ENCODE measurements at places on chromosomes 12 and 14.

- no peak for DNase-seq
Measured at GRCh38 chr14:61505815-61506809, 184.7 kb downstream of the PRKCH start.

DNA sequence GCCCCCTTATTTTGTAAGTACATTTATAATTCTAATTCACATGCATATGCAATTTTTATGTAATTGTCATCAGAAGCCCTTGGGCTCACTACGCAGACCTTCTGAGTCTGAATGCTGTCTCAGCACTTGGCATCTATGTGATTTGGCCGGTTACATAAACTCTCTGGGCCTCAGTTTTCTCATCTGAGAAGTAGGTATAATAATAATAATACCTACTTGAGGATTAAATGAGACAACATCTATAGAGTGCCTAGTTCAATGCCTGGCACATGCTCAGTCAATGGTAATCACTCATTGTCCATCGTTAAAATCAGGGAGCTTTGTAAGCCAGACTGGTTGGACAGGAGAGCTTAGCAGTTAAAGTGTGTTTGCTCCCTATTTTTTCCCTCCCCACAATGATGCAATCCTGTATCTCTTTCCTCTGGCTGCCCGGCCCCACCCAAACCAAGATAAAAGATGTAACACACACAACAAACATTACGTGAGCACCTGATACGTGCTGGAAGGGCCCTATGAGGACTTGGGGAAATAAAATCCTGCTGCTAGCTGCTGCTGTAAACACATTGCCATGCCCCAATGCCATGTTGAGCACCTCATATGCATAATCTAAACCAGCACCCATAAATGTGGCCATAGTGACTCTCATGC is 235.0 kb downstream of the CRADD start:
- DNase-seq: no peak

DNA sequence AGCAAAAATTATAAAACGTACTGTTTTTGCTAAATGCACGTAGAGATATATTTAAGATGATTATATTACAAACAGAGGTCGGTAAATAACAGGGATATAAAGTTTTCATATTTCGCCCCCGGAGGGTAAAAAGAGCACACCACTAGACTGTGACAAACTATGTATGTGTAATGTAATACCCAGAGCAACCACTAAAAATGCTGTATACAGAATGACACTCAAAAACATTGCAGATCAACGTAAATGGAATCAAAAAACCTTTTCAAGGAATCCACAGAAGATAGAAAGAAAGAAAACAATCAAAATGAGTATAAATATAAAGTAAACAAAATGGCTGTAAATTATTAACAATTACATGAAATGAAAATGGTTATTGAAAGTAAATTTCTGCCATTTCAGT is 37.6 kb upstream of the PRB4 start:
- peak; percentile 7 for DNase-seq

- DNase-seq: peak; percentile 81
Measured at GRCh38 chr12:1634590-1635191, 5.7 kb downstream of the WNT5B start.

- DNase-seq: no peak
Measured at GRCh38 chr12:15372352-15372751, 50.0 kb downstream of the PTPRO start.

- DNase-seq: no peak
Measured at GRCh38 chr12:116524964-116525379, 34.2 kb upstream of the MAP1LC3B2 start.

DNA sequence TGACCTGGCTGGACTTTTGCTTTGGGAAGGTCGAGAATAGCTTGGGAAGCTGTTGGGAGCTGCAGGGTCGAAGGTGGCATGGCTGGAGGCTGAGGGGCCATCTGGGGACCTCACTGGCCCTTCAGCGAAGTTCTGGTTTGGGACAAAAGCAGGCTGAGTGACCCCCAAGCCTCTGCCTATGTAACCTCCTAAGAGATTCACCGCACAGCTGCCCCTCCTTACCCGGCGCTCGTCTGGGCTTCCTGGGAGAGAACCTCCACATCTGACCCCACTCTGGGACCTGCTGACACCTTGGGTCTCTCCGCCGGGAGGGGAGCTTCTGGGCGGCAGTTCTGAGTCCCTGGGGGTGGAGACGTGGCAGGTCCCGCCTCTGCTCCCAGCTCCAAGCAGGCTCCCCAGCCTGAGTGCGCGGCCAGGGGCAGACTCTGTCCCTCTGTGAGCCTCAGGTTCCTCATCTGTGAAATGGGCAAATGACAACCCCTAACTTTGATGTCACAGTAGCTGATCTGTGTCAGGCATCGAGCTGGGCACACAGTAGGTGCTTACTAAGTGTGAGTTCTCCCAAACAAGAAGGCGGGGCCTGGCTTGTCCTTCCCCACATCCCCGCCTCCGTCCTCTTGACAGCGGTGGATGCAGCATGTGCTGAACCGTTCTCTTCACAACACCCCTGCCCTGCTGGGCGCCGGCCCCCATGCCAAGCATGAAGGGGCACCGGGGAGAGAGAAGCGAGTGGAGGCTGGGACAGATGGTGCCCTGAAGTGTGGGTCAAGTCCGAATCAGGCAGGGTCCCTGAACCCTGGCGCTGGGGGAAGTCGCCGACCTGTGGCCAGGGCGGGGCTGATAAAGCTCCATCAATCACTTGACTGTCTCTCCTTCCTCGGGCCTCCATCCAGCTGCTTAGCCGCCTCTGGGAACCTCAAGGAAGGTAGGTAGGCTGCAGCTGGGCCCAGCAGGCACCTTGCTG is 3.8 kb downstream of the EXOC3L4 start:
- no peak for DNase-seq

DNA sequence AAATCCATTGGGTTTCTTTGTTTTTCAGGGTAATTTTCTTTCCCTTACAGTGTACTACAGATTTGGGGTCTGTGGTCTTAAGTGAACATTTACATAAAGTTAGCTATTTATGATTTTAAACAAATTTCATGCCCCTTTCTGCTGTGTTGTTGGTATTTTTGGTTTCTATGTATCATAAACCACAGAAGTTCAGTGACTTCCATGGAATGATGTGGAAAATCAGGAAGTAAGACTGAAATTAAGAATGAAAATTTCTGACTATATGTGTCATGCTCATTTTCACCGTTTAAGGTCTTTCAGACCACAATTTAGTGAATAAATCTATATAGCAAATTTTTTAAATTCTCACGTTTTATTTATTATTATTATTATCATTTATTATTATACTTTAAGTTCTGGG is 31.7 kb downstream of the ETV6 start:
- no peak for DNase-seq

- no peak for DNase-seq
Measured at GRCh38 chr14:37901978-37902377, 305.7 kb upstream of the SSTR1 start.

DNA sequence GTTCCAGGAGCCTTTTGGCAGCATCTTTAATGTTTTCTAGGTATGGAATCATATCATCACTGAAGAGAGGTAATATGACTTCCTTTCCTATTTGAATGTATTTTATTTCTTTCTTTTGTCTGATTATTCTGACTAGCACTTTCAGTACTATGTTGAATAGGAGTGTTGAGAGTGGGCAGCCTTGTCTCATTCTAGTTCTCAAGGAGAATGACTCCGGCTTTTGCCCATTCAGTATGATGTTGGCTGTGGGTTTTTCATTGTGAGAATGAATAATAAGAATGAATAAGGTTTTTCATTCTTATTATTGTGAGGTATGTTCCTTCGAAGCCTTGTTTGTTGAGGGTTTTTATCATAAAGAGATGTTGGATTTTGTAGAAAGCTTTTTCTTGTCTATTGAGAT is 98.9 kb downstream of the GPHN start:
- no peak for DNase-seq

GRCh38 chr14:69999261-69999674 is 120.1 kb downstream of the SMOC1 start:
- peak; percentile 94 for DNase-seq

- peak; percentile 62 for DNase-seq
Measured at GRCh38 chr12:100794441-100795173, at the start of gene ANO4. Gene ANO4 (plus strand): TSS chr12:100794776. CDS start chr12:100901786, 107,010 bp downstream.

- no peak for DNase-seq
Measured at GRCh38 chr14:104938436-104938835, 13.8 kb downstream of the PLD4 start.

DNA sequence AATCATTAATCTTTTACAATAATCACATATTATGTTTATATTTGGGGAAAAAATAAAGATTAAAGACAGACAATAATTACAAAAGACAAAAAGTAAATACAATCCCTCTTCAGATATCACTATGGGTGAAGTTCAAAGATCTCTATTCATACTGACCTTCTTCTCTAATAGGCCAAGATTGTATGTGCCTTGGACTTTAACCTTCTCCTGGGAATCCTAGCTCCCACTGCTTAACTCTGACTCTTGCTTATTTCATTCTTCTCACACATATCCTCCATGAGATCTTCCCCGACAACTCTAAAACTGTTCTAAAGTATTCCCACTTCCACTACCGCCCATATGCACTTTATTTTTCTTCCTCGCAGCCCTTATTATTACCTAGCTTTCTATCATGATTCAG is 83.8 kb downstream of the EEA1 start:
- no peak for DNase-seq

GRCh38 chr14:68178282-68178681 is 358.7 kb downstream of the RAD51B start:
- DNase-seq: no peak

DNA sequence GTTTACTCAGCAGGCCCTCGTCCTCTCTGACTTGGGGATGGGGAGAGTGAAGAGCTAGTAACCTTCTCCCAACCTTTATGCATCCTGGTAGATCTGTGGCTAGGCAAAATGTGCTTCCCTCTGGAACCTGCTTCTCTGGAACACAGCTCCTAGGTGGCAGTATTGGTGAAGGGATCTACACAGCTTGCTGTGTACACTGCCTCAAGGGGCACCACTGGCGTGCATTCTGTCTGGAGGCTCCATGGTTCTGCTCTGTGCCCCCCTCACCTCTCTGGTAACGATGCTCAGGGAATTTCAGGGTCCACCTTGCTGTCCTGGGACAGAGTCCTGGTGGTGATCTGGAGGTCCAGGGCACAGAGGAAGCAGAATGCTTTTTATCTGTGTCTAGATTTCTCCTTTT is 43.5 kb upstream of the KCNA5 start:
- DNase-seq: peak; percentile 16

DNA sequence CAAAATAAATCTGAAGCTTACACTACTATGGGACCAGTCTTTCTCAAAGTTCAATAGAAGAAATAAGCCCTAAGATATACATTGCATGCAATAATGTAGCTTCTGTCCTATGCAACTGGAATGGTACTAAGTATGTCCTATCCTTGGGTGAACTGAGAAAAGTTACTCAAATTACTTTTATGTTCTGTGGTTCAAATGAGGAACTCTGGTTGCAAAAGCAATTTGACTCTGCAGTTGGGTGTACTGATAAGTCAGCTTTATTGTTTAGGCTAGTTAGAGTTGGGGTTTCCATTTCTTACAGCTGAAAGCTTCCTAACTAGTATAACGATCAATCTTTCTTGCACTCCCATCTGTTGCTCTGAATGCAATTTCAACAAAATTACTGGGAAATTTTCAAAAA is 29.2 kb downstream of the GPR135 start:
- no peak for DNase-seq

DNA sequence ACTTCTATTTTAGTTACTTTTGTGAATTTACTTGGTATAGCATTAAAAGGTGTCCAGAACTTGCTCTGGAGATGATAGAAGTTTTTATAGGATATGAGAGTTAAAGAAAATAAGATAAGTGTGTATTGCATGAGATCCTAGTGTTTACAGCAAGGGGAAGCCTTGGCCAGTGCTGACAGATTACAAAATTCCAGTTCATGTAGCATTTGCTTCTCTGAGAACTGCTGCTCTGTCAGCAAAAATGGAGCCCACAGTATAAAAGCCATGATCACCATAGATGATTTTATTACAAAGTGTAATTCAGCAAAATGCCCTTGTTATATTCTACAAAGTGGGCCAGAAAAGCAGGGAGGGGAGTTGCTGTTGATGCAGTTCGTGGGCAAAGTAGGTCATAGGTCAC is 40.0 kb upstream of the ATF1 start:
- DNase-seq: no peak

- DNase-seq: no peak
Measured at GRCh38 chr14:52055167-52055566, 13.7 kb downstream of the NID2 start.

- no peak for DNase-seq
Measured at GRCh38 chr12:16618256-16618655, 12.3 kb upstream of the LMO3 start.
